IMR-90 (cell line): ENCODE measurements at places on chromosomes 7 and 10. TPM values are rescaled to one million over a fixed set of nuclear protein-coding genes. Genes with fewer than 3 reads are reported as not detected.

The TEX36 gene
- not detected in 2 replicates for total RNA-seq

The NDUFB8 gene
- 98.3 and 99.1 TPM in 2 replicates for total RNA-seq

The INSIG1 gene
- total RNA-seq: 26.0 and 32.8 TPM in 2 replicates

The RSPH10B2 gene
- total RNA-seq: not detected in 2 replicates

The SDK1 gene
- 1.1 and 1.6 TPM in 2 replicates for total RNA-seq

The SPOCK2 gene
- total RNA-seq: not detected in 2 replicates

The PDE6C gene
- total RNA-seq: not detected in 2 replicates

The KCNH2 gene
- total RNA-seq: 0.56 and 0.90 TPM in 2 replicates

The H2BK1 gene
- not detected in 2 replicates for total RNA-seq

The AS3MT gene
- total RNA-seq: 3.6 and 7.5 TPM in 2 replicates

The BHLHA15 gene
- not detected in 2 replicates for total RNA-seq

The SPDYE1 gene
- total RNA-seq: not detected in 2 replicates

The AKR1C2 gene
- 0.28 and 0.36 TPM in 2 replicates for total RNA-seq

The TFR2 gene
- total RNA-seq: under 0.01 and 0.18 TPM in 2 replicates

The MOGAT3 gene
- total RNA-seq: not detected in 2 replicates

The AGMO gene
- total RNA-seq: not detected in 2 replicates

The GPR158 gene
- total RNA-seq: not detected in 2 replicates

The LRGUK gene
- under 0.01 TPM in 1 of 2 replicates, not detected in the other for total RNA-seq

The CCL24 gene
- total RNA-seq: not detected in 2 replicates

The FAM25C gene
- not detected in 2 replicates for total RNA-seq

The EPO gene
- total RNA-seq: not detected in 2 replicates
